ENCODE measurements at places on chromosomes 16 and 17.

- no peak for DNase-seq
These were observed 47.1 kb downstream of the TMEM114 start for GRCh38 chr16:8543258-8543657.

- DNase-seq: no peak
These were observed 767 bp downstream of the SYNGR2 start for GRCh38 chr17:78168903-78169793.

DNA sequence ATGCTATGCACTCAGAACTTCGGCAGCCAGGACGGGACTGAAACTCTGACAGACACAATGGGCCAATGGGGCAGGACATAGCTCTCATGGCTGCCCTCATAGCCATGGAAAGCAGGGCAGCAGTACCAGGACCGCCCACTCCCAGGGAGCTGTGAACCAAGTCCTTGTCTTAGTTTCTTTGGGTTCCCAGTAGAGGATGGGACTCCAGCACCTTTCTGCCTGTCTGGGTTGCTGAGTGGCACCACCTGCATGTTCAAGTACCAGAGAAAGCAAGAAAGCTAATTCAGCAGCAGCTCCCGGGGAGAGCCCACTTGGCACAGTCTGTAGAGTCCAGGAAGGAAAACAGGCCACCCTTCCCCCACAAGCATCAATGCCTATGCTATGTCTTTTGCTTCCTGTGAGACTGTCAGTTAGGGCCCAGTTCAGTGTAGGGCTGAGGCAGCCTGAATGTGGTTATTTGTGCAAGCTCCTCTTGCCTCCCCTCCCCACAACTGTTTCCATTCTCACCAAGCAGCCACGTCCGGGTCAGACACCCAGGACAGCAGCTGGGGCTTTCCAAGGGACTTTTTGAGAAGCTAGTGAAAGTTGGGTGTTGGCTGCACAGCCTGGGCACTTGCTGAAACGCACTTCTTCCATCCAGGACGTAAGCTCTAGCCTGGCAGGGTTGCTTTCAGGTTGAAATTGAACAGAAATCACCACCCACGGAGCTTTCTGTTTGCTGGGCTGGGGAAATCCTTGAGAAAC is 7.8 kb downstream of the SUPT4H1 start:
- no peak for DNase-seq

DNA sequence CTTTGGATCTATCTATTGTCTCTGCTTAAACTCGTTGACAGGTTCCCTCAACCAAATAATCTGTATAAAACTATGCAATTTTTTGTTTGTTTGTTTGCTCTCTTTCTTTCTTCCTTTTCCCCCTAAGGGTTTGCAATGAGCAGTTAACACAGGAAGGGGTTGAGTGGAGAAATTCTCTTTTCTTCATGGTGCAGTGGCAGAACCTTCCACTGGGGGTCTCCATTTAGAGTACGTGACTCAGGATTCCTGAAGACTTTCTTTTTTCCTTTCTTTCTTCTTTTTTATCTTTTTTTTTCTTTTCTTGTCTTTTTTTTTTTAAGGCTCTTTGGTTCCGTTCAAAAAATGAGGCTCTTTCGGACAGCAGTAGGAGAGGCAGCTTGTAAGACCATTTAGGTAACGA is 19.5 kb upstream of the RBFOX1 start:
- DNase-seq: no peak

GRCh38 chr17:77802811-77803220 is 155.7 kb upstream of the TNRC6C start:
- DNase-seq: no peak

GRCh38 chr16:70685938-70686375 is at the start of gene MTSS2:
Gene MTSS2, minus strand, starts transcription at chr16:70686053. Its CDS starts 262 bp downstream, at chr16:70685791.
- no peak for DNase-seq

GRCh38 chr16:75114179-75114945 is 2.2 kb downstream of the LDHD start:
- no peak for DNase-seq

GRCh38 chr17:76644995-76645394 is 1.4 kb upstream of the ST6GALNAC1 start:
- no peak for DNase-seq

GRCh38 chr16:80874925-80875324 is 70.5 kb upstream of the CDYL2 start:
- no peak for DNase-seq

- DNase-seq: no peak
These were observed 11.2 kb downstream of the CYB5D2 start for GRCh38 chr17:4154201-4154600.

- no peak for DNase-seq
These were observed 29.5 kb downstream of the HYDIN start for GRCh38 chr16:71201054-71201453.

GRCh38 chr16:13099822-13100221 is 198.4 kb downstream of the SHISA9 start:
- no peak for DNase-seq

GRCh38 chr17:21286066-21286770 is 1.7 kb downstream of the MAP2K3 start:
- no peak for DNase-seq

DNA sequence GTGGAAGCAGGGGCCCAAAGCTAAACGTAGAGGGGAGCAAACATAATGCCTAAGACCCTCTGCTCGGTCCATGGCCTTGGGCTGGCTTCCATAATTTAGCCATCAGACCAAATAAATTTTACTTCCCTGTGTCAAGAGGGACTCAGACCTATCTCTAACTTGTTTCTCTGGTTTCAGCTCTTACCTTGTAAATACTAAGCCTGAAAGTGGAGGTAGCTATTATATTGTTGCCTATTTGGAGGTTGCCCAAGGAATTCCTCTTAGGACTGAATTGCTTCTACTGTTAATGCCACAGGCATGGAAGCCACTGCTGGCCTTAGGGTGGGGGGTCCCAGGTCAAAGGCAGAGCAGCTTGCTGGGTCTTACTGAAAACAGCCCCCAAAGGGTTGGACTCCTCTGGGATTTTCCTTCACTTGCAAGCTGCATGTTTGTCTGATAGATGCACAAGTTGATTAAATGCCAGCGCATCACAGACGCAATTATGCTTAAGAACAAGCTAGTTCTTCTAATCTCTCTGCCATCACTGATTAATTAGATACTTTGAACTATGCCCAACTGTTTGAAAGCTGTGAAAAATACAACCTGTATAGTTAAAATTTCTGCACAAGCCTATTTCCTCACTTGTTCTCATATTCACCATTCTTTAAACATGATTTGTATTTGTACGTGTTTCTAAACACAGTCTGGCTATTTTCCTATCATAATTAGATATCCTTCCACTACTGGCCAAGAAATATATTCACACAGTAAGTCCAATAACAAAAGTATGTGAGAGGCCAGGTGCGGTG is 67.9 kb upstream of the HAS3 start:
- DNase-seq: no peak

DNA sequence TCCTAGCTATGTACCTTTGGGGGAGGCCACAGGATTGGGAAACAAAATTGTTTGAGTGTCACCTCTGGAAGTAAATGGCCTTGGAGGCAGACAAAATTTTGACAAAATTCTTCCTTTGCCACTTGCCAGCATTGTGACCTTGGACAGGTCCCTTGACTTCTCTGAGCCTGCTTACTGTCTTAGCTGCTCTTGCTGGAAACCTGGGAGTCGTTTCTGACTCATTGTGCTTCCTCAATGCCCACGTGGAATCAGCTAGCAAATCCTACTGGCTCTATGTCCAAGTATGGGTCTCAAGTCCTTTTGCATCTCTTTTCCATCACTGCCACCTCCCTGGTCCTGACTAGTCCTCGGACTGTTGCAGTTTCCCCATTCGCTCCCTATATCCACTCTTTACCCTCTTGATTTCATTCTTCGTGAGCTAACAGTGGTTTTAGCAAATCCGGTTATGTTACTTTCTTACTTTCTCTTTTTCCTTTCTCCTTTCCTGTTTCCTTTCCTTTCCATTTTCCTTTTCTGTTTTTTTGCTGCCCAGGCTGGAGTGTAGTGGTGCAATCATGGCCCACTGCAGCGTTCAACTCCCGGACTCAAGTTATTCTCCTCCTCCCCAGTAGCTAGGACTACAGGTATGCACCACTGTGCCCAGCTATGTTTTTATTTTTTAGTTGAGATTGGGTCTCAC is 68.1 kb upstream of the LGALS9 start:
- no peak for DNase-seq

DNA sequence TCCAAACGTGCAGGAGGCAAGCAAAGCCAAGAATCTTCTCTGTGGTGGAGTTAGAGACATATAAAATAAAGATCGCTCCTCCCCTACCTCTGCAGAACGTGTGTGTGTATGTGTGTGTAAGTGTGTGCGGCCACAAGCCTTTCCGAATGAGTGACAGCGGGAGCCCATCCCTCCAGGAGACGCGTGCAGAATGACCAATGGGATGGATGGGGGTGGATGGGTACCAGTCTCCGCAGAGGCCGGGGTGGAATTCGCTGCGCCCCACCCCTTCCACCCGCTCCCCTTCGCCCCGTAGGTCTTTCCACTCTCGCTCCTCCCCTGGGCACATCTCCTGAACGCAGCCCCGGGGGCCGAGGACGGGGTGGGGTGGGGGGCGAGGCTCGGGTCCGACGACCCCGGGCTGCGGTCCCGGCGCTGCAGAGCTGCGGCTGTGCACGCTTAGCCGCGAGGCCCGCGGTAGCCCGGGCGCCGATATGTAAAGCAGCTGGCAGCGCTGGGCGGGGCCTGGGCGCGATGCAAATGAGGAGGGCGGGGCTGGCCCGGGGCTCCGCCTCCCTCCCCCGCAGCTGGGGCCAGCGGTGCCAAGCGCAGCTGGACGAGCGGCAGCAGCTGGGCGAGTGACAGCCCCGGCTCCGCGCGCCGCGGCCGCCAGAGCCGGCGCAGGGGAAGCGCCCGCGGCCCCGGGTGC is at the start of gene PRKCB:
Gene PRKCB, plus strand, starts transcription at position 594 of the 688 bp plus-strand sequence.
- no peak for DNase-seq

DNA sequence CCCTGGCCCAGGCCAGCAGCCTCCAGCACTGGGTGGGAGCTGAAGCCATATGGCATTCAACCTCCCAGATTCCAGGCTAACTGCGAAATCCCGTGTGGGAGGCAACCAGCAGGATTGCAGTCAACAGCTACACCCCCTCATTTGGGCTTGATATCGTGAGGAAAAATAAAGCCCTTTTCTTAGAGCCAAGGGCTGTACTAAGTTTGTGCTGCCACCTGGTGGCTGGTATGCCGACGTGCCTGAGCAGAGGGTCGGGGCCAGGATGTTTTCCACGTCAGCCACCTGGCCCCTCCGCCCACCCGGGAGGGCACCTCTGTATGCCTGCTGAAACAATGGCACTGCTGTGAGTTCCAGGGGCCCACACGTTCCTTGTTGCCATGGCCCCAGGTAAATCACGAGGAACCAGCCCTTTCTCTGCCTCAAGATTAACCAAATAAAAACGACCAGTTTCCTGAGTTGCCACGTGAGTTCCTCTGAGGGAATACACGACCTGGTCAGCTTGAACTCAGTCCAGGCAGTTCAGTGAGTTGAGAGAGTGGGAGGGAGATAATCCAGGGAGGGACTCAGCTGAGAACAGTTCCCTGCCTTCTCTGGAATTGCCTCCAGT is 9.0 kb downstream of the TMEM98 start:
- no peak for DNase-seq

DNA sequence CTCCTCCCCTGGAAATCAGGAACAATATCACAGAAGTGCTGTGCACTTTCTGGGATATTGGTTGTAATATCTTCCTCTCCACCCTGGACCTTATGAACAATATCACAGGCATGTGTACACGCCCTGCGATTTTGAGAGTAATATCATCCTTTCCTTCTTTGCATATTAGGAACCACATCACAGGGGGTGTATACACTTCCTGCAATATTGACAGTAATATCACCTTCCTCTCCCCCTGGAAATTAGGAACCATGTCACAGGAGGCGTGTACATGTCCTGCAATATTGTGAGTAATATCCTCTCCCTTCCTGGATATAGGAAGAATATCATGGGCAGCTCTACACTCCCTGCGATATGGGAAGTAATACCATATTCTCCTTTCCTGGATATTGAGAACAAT is 14.2 kb upstream of the TEKT5 start:
- DNase-seq: no peak

- DNase-seq: no peak
These were observed 6.7 kb upstream of the DYNC1LI2 start for GRCh38 chr16:66758086-66758485.
